ENCODE measurements at places on chromosomes 11 and 22. TPM values are rescaled to one million over a fixed set of nuclear protein-coding genes. Genes with fewer than 3 reads are reported as not detected.

The RASSF10 gene
- total RNA-seq = 0.72 TPM

The IRAG1 gene
- total RNA-seq = 2.7 TPM

DNA sequence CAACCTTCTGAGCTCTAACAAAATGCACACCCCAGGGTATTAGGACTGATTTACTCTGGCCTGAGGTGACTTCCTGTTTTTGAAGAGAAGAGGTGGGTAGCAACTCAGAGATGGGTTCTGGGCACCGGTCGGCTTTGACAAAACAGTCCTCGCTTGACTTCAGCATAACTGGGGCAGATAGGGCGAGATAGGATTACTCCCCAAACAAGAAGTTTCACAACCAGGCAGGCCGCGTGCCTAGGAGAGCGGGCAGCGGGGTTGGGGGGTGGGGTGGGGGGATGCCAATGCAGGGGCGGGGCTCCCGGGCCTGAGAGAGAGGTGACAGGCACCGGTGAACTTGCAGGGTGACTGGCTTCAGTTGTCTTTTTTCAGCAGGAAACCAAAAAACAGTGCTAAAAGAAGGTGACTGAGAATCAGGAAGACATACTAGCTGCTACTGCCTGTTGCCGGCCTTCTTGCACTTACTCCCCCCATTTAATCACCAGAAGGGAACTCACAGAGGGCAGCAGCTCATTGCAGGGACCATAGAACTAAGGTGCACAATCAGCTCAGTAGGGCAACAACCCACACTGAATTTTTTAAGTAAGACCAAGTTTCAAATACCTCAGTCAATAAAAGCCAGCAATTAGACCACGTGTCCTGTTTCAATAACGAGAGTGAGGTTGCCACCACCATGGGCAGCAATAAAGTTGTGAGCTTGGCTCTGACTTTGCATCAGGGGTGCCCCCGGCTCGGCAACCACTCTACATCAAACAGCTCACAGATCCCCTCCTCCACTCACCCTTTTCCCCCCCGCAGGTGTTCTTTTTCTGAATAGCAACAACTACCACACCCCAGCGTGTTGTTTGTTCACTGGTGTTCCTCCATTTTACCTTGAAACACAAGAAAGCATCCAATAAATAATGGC lies 37.2 kb upstream of the ETS1 start:
- DNase-seq = no peak

DNA sequence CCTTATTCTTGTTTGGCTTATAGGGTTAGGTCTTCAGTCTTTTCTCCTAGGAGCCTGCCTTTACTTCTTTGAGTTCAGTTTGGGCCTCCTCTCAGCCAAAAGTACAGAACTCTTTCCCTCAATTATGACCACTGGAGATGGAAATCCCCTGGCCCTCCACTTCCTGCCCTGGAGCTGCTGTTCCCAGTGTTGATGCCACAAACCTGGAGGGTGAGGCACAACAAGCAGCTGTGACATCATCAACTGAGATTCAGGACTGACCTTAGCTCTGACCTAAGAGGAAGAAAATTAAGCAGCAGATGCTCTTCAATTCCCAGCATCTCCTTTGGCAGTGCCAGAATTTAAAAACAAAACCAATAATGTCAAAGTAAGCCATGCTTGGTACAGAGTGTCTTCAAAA lies 3.0 kb downstream of the ABTB2 start:
- peak; percentile 31 for DNase-seq

- DNase-seq = peak; percentile 87
Observed at GRCh38 chr22:43846966-43847365, 15.3 kb downstream of the SULT4A1 start.
